ENCODE measurements at places on chromosomes 3 and 15. TPM values are rescaled to one million over a fixed set of nuclear protein-coding genes. Genes with fewer than 3 reads are reported as not detected.

- no peak for DNase-seq
Observed at GRCh38 chr3:177554895-177555759, 357.8 kb upstream of the TBL1XR1 start.

DNA sequence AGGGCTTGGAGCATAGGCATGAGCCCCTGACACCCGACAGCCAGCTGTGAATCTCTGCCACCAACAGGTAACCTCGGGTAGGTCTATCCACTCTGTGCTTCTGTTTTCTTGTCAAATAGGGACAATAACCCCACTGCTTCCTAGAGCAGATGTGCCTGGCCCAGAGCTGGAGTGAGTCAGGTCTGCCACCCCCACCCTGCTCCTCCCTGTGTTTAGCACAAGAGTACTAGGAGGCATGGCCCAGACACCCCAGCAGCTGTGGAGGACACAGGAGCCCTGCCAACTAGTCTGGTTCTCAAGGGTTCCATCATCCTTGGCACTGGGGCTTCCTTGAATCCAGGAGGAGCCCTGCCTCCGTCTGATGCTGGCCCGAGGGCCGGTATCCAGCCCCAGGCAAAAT, 33.7 kb upstream of the TMEM115 start:
- no peak for DNase-seq

DNA sequence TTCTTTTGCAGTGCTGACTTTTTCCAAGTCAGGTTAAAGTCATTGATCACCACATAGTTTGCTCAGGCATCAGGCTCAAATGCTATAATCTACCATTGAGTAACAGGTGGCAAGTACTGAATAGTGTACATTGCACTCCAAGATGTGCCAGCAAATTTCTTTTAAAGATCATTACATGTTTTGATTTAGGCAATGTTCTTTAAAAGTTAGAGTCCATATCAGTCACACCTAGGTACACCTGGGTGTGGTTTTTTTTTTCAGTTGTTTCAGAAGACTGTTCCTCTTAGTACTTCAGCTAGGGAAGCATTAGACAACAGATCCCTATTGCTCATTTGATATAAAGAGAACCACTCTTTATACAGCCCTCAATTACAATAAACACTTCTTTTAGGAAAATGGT, 10.6 kb upstream of the SLC4A7 start:
- no peak for DNase-seq

DNA sequence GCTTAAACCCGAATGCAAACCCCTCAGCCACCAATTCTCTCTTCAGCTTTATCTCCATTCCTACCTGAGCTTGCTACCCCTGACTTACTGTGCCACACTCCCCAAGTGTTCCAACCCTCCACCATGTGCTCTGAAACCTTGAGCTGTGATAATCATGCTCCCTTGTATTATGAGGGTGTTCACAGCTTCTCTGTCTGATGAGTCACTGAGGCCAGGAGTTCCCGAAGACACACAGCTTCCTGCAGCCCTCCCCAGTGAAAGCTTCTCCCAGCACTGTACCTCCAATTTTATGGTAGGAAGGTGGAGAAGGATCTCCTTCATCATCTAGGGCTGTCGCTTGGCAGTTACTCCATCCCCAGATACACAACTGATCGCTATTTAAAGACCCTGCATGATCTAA, 24.9 kb downstream of the STAC start:
- DNase-seq: no peak

DNA sequence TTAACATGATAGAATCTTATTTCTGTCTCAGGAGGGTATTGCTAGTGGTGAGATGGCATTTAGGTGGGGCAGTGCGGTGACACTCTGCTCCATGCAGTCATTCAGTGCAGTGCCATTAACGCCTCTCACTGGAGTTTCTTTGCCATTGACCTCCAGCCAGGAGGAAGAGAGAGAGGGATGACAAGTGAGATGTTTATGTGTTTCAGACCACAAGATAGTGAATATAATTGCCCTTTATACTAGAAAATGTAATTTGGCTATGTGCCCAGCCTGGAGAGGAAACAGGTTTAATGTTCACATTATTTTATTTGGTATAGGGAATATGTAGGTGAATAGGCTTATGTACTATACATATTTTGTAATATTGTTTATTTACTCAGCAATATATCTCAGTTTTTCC, 84.5 kb downstream of the ZIC1 start:
- no peak for DNase-seq

GRCh38 chr15:93823971-93824913, 407.1 kb upstream of the MCTP2 start:
- no peak for DNase-seq

DNA sequence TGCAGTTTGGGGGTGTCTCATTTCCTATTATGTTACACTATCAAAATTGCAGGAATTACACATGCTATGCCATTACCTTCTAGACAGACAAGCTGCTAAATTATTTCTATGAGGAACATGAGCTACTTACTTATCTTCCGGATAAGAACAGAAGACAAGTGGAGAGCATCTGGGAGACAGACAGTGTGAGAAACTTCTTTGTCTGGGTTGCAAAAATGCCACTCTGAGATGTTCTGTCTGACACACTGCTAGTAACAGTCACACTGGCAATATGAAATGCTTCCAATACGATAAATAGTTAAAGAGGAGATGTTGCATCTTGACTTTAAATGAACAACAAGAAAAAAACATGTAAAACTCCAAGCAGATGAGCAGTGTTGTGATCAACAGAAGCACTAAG, 40.1 kb downstream of the LSAMP start:
- no peak for DNase-seq

- no peak for DNase-seq
Observed at GRCh38 chr3:49222002-49222401, 50.6 kb downstream of the KLHDC8B start.

DNA sequence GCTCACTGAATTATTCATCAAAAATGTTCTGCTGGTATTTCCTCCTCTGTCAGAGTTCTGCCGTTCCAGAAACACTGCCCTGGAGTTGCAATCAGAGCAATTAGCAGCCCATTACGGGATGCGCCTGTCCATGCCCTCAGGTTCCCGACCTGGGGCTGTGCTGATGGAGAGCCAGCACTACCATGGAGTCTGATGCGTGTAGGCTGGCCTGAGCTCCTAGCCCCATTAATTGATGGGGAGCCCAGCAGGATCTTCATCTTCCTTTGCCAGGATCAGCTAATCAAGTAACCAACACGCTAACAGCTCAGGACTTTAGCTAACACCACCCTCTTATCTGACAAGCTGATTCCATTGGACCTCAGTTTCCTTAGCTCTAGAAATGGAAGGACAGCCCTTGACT, 164.2 kb downstream of the ABHD5 start:
- no peak for DNase-seq

DNA sequence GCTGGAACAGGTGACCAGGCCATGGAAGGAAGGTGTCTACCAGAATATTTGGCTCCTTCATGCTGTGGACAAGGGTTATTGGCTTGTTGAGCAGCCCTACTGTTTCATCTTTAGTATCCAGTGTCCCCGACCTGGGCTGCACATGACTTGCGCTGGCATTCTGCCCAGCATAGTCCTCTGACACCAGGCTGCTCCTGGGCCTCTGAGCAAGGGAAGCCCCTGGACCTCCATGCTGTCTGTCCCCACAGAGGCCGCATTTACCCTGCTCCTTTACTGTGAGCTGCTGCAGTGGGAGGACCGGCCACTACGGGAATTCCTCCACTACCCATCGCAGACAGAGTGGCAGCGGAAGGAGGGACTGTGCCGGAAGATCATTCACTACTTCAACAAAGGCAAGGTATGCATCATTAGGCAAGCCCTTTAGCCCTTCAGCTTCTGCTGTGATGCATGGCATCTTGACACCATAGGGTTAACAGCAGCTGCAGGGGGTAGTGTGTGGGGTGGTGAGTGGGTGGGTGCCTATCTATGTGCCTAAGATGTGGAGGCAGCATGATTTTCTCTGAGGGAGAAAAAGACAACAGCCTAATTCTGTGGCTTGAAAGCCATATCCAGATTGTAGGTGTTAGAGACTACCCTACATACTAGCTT, 44.0 kb upstream of the MANF start:
- DNase-seq: no peak

SPTBN5 gene
- 15.0 TPM for total RNA-seq

GNAT1 gene
- not detected for total RNA-seq

GOLGA8J gene
- not detected for total RNA-seq

ITIH3 gene
- not detected for total RNA-seq

COX17 gene
- 19.0 TPM for total RNA-seq

GRK7 gene
- total RNA-seq: not detected

ARPIN gene
- total RNA-seq: 14.8 TPM

TTLL13 gene
- not detected for total RNA-seq

Measured in glomerular endothelial cell (primary cell).